CD4-positive, alpha-beta memory T cell (primary cell): ENCODE measurements at places on chromosomes 16 and 17.
A peak's percentile ranks its signal among the peaks of the same experiment; 100 is the strongest.

DNA sequence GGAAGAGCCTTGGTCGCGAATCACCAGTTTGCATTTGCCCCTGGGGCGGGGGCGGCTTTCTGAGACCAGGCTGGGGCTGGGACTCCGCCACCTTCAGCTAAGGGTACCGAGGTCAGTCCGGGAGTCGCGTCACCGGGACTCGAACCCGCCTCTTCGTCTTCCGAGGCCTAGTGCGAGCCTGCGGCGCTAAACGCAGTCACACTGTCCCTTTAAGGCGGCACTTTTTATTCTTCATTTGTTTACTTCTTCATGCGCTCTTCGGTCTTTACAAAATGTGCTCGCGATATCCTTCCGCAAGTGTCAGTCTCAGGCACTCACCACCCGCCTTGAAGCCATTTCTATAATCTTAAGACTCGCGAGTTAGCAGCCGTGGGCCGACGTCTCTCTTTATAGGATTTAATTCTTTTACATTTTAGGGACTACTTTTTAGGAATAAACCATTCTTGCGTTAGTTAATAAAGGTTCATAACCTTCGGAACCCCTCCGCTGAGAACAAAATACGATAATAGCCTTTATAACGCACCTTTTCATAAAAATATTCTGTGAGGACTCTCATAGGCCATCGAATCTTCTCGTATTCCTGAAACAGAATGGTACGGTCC is 593 bp upstream of the HEXIM1 start:
- DNase-seq, result peak; percentile 89

- DNase-seq, result no peak
These were observed 416 bp downstream of the MT1H start for GRCh38 chr16:56669840-56670619.

DNA sequence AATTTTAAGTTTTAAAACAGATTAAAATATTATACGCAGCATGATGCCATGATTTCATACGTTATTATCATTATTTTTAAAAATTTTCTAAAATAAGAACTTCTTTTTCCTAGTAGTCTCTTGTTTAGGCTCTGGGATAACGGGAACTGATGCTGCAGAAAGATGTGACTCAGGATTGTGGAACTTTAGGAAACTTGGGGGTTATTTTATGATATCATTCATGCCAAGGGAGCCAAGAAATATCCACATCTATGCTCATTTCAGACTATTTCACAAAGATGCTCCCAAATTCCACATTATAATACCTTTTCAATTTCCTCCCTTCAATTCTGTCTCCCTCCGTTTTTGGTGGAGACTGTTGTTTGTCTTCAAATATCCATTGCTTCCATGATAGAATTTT is 236.4 kb downstream of the HS3ST3A1 start:
- no peak for DNase-seq

DNA sequence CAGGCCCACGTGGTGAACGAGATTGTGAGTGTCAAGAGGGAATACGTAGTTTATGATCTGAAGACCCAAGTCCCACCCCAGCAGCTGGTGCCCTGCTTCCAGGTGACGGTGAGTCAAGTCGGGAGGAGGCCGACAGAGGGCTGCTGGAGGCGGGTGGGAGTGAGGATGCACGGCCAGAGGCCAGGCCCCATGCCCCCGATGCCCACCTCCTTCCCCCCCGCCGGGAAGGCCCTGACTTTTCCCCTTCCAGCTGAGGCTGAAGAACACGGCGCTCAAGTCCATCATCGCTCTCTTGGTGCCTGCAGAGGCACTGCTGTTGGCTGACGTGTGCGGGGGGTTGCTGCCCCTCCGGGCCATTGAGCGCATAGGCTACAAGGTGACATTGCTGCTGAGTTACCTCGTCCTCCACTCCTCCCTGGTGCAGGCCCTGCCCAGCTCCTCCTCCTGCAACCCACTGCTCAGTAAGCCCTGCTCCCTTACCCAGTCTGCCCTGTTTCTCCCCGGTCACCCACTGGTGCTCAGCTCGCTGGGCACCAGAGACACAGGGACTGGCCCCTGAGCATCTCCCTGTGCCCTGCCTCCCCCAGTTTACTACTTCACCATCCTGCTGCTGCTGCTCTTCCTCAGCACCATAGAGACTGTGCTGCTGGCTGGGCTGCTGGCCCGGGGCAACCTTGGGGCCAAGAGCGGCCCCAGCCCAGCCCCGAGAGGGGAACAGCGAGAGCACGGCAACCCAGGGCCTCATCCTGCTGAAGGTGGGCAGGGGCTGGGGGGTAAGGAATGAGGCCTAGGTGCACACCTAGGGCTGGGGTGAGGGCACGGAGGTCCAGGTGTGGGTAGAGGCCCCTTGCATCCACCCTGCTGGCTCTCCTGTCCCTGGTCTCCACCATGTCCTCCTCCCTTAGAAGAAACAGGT is 2.6 kb downstream of the ZACN start:
- no peak for DNase-seq

DNA sequence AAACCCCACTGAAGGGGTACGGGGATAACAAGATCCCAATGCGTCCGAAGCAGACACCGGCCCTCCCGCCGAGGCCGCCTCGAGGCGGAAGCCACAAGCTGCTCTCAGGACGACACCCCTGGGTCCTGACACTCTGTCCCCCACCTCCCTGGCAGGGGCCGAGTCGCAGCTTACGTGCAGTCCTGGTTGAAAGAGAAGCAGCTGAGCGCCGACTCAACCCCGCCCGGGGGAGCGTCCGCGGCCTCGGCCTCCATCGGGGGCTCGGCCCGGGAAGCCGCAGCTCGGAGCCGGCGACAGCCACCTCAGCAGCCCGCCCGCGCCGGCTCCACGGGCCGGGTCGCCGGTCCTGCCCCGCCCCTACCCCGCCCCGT is at the start of gene WIPI1:
Gene WIPI1 (minus strand): TSS at position 329 of the 371 bp plus-strand sequence. CDS start 75 bp downstream, at position 254.
- no peak for DNase-seq

DNA sequence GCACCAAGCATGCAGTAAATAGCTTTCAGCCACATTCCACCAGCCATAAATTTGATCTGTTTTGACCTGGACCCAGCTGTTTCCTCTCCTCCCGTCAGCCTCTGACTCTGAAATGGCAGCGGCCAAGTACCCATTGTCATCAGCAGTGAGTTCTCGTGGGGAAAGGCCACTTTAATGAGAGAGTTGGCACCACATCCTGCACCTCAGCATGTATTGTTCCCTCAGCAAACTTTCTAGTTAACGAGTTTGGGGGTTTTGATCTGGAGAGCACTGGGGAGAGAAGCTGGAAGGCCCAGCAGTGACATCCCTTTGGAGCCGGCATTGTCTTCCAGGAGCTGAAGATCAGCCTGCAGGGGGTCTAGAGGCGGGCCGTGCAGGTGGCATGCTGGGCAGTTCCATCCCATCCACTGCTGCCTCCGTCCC is 84.9 kb downstream of the RPA1 start:
- no peak for DNase-seq

- no peak for DNase-seq
These were observed 285.2 kb upstream of the N4BP1 start for GRCh38 chr16:48895142-48895541.

DNA sequence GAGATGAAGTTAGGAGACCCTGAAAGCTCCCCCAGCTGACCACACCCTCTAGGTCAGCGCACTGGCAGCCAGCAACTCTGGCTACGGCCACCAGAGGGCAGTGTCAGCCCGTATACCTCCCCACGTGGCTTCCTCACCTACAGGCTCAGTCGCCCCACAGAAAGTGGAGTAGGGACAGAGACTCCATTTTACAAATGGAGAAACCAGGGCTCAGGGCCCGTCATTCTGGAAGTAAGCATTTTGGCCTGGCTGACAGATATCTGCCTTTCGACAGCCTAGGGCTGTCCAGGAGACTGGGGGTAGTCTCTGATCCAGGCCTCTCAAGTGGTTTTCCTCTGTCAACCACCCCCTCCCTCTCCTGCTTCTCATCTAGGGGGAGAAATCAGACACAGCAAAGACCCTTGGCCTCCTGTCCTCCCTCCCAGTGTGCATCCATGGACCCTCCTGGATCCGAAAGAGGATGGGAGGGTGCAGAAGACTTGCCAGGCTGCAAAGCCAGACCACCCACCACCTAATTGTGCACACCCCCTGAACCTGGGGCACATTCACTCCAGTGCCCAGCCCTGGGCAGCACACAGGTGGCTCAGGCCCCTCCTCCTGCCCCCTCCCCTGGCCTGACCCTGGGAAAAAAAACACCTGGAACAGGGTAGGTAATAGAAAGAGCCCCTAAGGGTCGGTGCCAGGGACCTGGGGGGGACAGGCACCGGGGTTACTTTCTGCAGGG is 3.8 kb upstream of the HAP1 start:
- peak; percentile 70 for DNase-seq

GRCh38 chr17:15380446-15380845 is 39.0 kb upstream of the TEKT3 start:
- no peak for DNase-seq

DNA sequence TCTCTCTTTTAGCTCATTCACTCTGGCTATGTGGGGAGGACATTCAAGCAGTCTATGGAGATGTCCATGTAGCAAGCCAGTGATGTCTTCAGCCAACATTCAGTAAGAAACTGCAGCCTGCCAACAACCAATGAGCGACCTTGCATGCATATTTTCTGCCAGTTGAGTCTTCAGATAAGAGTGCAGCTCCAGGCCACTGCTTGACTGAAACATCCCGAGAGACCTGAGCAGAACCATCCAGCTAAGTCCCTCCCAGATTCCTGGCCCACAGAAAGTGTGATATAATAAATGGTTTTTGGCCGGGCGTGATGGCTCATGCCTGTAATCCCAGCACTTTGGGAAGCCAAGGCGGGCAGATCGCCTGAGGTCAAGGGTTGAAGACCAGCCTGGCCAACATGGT is 10.5 kb upstream of the C17orf58 start:
- DNase-seq, result no peak

DNA sequence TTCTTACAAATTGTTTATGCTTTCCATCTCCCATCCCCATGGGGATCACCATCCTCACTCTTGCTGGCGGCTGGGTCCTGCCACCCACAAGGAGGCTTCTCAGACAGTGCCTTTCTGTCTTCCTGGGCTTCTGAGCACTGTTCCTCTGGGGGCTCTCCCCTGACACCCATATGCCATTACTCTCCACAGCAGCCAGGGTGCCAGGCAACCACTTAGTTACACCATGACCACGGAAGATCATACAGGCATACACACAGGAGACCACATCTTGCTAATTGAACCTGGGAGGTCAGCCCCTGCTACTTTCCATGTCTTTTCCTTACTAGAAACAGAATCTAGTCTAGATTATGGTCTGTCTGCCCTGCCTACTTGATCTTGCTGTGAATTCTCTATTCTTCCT is 27.7 kb upstream of the HS3ST2 start:
- DNase-seq, result no peak

DNA sequence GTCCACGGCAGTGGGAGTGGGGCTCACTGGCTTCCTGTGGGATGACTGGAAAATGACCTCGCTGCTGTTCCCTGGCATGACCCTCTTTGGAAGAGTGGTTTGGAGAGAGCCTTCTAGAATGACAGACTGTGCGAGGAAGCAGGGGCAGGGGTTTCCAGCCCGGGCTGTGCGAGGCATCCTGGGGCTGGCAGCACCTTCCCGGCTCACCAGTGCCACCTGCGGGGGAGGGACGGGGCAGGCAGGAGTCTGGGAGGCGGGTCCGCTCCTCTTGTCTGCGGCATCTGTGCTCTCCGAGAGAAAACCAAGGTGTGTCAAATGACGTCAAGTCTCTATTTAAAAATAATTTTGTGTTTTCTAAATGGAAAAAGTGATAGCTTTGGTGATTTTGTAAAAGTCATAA is 7.8 kb upstream of the RNF213 start:
- peak; percentile 86 for DNase-seq

GRCh38 chr16:3051494-3051893 is 5.1 kb downstream of the MMP25 start:
- no peak for DNase-seq

DNA sequence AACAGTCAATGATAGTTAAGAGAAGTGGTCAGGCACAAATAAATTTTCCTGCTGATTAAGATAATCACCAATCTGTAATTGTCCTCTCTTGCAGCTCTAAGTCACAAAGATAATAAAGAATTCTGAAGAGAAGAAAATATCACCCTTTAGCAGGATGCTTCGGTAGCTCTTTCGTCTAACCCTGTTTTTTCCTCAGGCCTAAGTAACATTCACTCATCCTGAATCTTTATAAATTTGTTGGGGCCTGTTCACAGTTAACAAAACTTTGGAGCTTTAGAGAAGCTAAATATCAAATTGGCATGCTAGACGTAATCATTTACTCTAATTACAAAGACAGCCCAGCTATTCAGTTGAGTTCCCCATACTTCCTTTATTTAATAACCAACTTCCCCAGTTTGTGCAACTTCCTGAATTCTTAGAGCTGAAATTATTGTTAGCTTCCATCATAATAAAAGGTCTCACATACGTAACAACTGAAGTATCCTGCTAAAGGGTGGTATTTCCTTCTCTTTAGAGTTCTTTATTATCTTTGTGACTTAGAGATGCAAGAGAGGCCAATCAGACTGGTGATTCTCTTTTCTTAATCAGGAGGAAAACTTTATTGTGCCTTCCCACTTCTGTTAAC is 118.6 kb downstream of the TANGO6 start:
- DNase-seq, result no peak

GRCh38 chr16:55393991-55394390 is 70.0 kb downstream of the IRX6 start:
- DNase-seq, result no peak

DNA sequence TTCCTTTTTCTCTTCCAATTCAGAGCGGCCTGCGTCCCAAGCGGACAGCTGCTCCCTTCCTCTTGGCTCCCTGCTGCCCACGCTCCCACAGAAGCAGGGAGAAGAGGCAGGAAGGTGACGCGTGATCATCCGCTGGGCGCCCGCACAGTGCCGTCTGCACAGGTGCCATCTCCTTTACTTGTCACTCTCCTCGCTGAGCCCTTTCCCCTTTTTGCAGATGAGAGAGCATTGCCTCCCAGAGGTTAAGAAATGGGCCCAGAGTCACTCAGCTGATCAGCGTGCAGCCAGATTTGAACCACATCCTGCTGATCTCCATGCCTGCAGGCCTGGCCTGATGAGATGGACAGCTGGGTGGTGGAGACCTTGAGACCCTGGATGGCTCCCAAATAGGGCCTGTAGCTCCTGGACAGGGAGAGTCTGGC is 299.8 kb downstream of the SEC14L1 start:
- no peak for DNase-seq

GRCh38 chr17:82108038-82108437 is 10.0 kb upstream of the FASN start:
- no peak for DNase-seq
